ENCODE measurements at places on chromosomes 5 and 9.

DNA sequence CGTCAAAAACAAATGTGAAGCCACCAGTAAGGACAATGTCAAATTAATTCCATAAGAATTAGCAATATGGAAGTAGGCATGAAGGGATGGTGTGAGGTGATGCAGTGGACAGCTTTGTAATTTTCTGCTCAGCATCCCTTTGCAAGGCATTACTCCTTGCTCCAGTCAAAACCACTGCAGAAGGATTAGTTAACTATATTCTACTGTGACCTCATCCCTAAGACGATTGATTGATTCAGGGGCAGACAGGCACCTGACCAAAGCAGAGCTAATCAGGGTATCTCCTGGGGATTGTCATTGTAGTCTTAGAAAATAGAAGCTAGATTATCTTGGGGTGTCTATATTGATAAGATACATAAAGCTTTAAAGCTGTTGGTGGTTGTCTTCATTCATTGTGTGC lies 98.7 kb downstream of the NMUR2 start:
- DNase-seq: no peak

DNA sequence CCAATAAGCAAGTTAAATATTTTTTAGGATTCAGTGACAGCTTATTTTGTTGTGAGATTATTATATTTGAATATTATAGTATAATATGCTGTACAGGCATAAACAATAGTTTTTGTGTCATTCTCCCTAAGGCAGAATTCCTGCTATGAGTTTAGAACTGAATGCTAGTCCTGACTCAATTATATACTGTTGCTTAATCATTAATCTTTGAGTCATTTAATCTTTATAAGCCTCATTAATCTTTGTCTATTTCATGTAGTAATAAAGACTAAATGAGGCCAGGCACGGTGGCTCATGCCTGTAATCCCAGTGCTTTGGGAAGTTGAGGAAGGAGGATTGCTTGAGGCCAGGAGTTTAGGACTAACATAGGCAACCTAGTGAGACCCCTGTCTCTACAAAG lies 3.6 kb upstream of the DCP2 start:
- DNase-seq: no peak

GRCh38 chr5:60699288-60699608 lies 718 bp downstream of the DEPDC1B start:
- no peak for DNase-seq

- no peak for DNase-seq
Measured at GRCh38 chr9:135244271-135245221, 157.1 kb downstream of the OLFM1 start.

DNA sequence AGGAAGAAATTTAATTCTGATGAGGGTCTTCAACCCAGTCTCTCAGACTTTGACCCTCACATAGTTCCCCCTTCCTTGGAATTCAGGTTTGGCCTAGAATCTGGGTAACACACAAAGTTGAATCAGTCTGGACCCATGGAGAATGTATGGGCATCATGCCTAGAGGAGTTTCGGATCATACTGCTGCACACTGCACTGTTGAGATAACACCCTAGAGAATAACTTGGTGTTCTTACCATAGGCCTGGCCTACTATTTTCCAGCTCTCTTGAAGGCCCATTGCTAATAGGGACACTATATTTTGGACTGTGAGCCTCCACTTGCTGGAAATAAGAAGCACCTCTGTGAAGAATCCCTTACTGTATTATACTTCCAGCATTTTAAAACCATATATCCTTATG lies 413.5 kb downstream of the PLK2 start:
- no peak for DNase-seq

GRCh38 chr5:1525624-1526189 lies 1.9 kb upstream of the LPCAT1 start:
- peak; percentile 79 for DNase-seq

GRCh38 chr9:82152181-82152580 lies 163.6 kb downstream of the SPATA31D1 start:
- no peak for DNase-seq

DNA sequence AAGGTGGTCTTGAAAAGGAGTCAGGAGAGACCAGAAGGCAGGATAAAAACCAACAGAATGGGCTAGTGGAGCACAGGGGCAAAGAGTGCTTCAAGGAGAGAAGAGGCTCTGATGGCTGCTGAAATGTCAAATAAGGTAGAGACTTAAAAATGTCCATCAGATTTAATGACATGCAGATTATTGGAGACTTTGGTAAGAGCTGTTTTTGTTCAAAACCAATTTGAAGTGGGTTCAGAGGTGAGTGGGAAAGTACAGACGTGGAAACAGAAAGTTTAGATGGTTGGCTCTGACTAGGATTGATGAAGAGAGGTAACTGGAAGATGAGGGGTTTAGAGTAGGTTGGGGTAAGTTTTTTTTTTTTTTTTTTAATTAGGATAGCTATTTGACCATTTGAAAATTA lies 14.1 kb downstream of the SLC25A46 start:
- DNase-seq: no peak

DNA sequence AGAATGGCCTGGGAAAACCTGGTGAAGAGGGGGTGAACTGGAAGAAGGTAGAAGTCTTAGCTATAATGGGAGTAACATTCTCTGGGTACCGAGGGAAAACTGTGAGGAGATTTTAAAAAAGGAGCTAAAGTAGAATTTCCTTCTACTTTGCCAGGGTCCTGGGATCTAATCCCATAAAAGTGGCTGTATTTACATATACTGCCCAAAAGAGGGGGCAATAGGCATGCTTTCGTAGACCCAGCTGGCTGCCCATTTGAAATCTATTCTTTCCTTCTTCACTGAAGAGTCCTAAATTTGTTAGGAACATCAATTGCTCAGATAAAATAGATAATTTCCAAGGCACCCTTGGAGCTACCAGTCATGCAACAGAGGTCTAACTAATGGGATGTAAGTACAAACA lies 159.2 kb downstream of the CDC42SE2 start:
- DNase-seq: no peak

DNA sequence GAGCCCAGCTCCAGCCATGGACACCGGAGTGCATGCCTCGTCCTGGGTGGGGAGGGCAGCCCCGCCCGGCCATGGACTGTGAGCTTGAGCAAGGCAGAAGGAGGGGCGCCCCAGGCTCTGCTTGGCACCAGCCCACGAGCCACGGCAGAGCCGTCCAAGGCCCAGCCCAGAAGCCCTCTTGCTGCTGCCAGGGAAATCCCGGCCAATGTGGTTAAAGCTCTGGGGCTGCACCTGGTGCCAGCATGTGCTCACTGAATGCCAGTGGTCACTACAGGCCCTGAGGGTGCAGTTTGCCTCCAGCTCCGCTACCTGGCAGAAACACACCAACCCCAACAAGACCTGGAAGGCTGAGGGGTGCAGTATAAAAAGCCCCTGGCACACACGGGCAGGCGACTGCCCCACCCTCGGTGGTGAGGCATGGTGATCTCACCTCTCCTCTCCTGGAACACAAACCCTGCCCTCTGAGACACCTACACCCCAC lies 11.8 kb downstream of the BRD3 start:
- no peak for DNase-seq
